Stimulated activated CD8-positive, alpha-beta memory T cell treated with anti-CD3 and anti-CD28 coated beads, Interleukin-12 subunit alpha, Interleukin-12 subunit beta, amount 100 ng/mL, for 1 hour (primary cell): ENCODE measurements at places on chromosomes 13 and 19.

DNA sequence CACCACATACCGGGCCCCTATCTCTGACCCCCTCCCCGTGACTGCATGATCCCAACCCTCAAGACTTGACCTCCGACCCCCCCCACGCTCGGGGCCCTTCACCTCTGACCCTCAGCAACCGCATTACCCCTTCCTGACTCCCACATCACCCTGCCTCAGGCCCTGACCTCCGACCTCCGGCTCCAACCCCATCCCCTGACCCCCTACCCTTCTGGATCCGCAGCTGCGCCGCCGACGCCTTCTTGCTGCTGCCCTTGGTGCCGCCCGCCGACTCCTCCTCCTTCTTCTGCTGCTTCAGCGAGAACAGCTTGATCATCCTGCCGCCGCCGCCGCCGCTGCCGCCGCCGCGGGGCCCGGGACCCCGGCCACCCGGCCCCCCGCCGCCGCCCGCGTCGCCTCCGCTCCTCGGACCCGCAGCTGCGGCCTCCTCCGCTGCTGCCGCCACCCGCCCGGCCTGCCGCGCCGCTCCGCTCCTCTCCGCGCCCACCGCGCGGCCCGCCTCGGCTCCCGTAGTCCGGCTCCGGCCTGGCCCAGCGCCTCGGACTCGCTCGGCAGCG, at the start of gene UBE2M:
Gene UBE2M (minus strand): TSS at position 546 of the 557 bp plus-strand sequence. CDS start 230 bp downstream, at position 316.
- DNase-seq: no peak

- no peak for DNase-seq
Observed at GRCh38 chr19:19371059-19371458, 34.4 kb upstream of the GATAD2A start.

GRCh38 chr19:1672038-1672768, 19.8 kb upstream of the TCF3 start:
- peak; percentile 47 for DNase-seq

GRCh38 chr13:110301606-110302553, 5.1 kb downstream of the COL4A1 start:
- DNase-seq: no peak

GRCh38 chr13:20217168-20217567, 15.0 kb downstream of the GJB6 start:
- no peak for DNase-seq

DNA sequence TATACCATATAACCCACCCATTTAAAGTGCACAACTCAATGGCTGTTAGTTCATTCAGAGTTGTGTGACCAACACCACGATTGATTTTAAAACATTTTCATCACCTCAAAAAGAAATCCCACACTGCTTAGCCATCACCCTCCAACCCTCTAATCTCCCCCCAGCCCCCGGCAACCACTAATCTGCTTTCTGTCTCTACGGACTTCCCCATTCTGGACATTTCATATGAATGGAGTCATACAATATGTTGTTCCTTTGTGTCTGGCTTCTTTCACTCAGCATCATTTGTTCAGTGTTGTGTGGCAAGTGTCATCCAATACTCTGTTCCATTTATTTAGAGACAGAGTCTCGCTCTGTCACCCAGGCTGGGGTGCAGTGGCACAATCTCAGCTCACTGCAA, 4.0 kb upstream of the PNMA8B start:
- DNase-seq: no peak

- no peak for DNase-seq
Observed at GRCh38 chr19:2337329-2337707, 8.8 kb downstream of the SPPL2B start.

GRCh38 chr13:99980824-99981734, 505 bp upstream of the ZIC2 start:
- no peak for DNase-seq

DNA sequence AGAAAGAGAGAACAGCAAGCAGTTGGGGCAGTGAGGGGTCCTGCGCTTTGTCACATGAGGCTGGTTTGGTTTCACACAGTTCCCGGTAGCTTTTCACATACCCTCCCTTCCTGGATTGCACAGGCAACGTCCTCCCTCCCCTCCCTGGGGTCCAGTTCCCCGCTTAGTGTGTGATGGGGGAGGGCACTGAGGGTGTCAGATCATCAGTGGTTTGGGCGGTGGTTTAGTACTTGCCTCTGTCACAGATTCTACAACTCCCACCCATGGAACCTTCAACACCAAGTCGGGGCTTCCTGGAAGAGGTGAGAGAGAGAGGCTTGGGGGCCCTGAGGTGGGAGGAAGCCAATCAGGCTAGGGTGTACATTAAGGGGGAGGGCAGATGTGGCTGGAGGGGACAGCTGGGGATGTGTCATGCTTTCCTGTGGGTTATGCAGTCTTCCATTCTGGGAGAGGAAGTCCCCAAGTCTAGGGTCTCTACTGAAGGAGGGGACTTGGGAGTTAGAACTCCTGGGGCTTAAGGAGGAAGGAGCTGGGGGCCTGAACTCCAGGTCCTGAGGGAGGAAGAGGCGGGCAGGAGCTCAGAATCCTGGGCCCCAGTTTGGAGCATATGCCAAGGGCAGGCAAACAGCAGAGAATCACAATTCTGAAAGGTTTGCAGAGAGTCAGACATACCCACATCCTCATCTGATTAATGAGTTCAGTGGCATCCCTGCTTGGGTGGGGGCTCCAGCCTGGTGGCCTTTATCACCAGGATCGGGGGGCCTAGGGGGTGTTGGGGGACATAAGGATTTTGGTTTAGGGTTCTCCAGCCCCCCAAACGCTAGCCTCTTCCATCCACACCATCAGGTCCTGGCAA, at the start of gene NKG7:
Gene NKG7 (minus strand): TSS at position 6 of the 856 bp plus-strand sequence. CDS start 119 bp downstream, outside the sequence.
- peak; percentile 73 for DNase-seq

DNA sequence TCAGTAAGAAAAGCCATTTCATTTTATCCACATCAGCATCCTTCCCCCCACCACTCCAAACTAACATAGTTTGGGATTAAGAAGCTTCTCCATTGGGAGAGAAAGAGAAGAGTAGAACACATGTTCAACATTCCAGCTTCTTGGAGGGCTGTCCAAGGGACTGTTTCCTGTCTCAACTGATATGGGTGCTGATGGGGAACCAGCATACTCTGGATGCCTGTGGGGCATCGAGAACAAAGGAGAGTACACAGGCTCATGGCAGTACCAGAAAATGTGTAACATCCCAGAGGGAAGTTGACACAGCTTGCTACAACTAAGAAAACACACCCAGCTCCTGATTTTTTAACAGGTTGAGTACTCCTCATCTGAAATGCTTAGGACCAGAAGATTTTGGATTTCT, 24.7 kb downstream of the SUCLA2 start:
- DNase-seq: no peak

GRCh38 chr19:4157164-4157563, 3.7 kb downstream of the CREB3L3 start:
- no peak for DNase-seq

DNA sequence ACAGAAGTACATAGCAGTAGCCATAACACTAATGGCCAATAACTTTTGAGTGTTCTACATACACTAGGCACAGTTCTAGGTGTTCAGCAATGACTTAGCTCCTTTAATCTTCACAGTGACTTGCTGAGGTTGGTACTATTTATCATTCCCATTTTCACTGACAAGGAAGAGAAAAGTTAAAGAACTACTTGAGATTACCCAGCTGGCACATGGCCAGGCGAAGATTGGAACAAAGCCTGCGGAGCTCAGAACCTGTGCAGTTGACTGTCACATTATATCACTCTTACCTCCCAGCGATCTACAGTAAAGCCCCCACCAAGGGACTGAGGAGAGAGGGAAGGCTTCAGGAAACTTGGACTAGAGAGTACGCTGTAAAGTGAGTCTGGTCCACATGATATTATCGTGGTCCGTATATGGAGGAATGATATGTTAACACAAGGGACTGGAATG, 42.4 kb upstream of the WDFY2 start:
- DNase-seq: no peak

DNA sequence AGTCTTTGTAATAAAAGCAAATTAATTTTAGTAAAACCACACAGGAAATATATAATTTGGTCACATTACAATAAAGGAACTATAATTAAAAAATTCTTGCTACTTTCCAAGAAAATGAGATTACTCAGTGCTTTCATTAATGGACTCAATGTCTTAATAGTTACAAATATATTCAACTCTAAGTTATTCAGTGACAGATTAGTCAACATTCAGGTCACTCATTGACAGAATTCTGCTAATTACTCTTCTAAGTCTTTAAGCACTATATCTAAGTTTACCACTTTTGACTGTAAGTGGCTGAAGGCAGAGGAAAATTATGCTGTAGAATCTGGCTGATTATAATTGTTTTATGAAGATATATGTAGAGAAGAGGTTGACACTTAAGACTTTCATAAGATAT, 1365.0 kb downstream of the EFNB2 start:
- no peak for DNase-seq

GRCh38 chr13:27001705-27002104, 169.9 kb downstream of the USP12 start:
- no peak for DNase-seq

DNA sequence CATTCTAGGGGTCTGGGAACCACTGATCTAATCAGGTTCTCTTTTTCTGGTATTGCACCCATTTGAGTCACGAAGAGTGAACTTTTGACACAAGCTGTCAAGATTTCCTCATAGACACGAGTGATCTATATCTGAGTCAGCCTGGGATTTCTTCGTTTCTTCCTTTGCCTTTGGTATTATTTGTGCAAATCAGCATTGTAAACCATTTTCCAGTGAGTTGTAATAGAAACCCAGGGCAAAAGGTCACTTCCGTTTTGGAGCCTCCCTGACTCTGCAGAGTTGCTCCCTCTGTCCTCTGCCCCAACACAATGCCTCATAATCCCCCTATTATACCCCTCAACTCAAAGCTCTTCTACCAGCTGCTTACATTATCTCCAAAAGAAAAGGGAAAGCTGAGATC, 615.1 kb downstream of the EFNB2 start:
- no peak for DNase-seq

GRCh38 chr19:33465371-33465770, 56.2 kb downstream of the PEPD start:
- no peak for DNase-seq

GRCh38 chr13:73413656-73414055, 354.9 kb downstream of the KLF5 start:
- no peak for DNase-seq

GRCh38 chr19:18590273-18591272, 2.0 kb downstream of the REX1BD start:
- DNase-seq: no peak

GRCh38 chr13:31119966-31120700, 41.6 kb downstream of the HSPH1 start:
- no peak for DNase-seq

DNA sequence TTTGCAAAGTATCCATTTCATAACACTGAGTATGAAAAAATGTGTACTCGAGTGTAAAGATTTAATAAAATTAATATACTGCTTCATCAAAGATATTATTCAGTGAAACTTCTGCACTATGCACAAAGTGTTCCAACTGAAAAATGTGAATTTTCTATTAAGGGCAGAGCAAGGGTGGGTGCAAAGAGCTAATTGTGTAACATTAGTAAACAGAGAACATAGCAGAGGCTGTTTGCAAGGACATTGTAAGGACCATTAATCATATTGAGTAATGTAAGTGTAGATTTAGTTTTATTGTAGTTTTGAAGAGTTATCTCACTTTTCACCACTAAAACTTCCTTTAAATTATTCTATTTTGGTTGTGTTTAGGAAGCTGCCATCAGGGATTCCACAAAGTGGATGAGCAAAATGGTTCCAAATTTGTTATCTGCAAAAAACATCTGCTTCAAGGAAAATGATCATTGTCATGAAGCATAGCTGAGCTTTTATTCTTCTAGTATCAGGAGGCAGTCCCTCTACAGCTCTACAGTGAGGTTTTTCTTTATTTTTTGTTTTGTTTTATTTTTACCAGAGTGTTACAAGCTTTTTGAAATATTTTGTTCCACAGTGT, 1375.4 kb downstream of the SLITRK1 start:
- DNase-seq: no peak

DNA sequence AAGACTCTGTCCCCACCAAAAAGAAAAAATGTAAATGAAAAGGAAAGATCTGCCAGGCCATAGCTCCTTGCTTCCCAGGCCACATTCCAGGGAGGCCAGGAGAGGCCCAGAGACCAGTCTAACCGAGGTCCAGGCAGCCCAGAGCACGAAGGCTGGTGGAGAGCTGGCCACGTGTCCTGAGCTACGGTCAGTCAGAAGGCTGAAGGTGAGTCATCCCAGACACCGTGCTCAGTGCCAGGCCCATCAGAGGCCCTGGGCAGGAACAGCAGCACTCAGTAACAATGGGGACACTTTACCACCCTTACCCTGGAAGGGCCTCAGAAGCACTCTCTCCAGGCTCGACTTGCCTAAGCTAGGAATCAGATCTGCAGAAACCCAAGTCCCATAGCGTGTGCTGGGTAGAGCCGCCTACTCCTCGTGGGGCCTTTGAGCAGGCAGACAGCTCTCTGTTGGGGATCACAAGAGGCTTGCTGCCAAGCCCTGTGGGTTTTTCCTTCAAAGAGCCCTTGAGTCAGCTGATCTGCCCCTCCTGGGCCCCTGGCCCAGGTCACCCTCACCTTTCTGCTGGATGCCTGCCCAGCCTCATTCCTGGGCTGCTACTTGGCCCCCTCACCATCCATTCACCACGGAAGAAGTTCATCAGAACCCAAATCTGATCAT, 11.6 kb upstream of the DNMT1 start:
- no peak for DNase-seq

DNA sequence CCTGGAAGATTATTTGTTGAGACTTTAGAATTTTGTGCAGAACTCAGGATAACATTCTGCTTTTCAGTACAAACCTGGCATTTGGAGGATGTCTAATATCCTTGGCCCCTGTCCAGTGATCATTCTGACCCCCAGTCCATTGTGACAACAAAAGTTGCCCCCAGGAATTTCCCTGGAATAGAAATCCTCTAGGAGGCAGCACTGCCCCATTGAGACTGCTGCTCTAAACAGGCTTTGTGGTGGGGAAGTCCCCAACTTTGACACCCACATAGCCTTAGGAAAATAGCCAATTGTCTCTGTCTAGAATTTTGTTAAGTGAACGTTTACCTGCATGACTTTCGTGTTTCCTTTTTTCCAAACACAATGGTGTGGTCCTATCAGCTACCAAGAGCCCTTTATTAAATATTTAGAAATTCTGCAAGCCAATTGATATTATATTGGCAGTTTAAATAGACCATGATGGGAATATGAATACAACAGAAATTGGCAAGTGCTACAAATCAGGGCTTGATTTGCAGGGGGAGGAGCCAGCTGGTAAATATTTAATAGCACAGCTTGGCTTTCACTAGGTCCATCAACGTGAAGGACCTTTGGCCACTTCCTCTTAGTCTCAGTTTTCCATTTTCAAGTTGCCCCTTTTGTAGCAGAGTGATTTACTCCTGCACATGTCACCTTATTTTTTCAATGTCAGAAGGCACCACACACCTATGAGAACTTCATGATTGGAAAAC, 451.7 kb downstream of the EFNB2 start:
- DNase-seq: no peak

DNA sequence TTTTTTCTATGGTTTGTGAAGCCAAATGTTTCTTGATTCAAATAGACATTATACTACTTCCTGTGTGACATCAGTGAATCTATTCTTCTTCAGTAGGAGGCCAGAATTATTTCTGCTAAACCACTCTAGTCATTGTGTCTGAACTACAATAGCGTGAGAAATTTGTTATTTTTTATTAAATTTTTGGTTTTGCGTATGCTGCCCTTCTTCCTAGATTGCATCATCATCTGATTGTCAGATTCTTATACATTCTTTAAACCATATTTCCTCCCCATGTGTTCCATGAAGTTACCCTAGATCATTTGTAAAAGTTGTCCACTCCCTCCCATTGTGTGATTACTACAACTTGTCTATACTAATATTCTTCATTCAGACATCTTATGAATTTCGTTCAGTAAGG, 187.8 kb upstream of the SPRY2 start:
- no peak for DNase-seq
